ENCODE measurements at places on chromosomes 6 and 20. TPM values are rescaled to one million over a fixed set of nuclear protein-coding genes. Genes with fewer than 3 reads are reported as not detected.

Gene TRIM40
- total RNA-seq = not detected

Gene RANBP9
- total RNA-seq = 35.2 TPM

Gene F13A1
- 3.6 TPM for total RNA-seq

Gene RGS19
- 11.0 TPM for total RNA-seq

Gene CYP21A2
- not detected for total RNA-seq

Measured in neural progenitor cell (in vitro differentiated cells).